ENCODE measurements at places on chromosomes 5 and 9.

- DNase-seq: no peak
Measured at GRCh38 chr5:101751105-101751504, 545.0 kb downstream of the SLCO4C1 start.

DNA sequence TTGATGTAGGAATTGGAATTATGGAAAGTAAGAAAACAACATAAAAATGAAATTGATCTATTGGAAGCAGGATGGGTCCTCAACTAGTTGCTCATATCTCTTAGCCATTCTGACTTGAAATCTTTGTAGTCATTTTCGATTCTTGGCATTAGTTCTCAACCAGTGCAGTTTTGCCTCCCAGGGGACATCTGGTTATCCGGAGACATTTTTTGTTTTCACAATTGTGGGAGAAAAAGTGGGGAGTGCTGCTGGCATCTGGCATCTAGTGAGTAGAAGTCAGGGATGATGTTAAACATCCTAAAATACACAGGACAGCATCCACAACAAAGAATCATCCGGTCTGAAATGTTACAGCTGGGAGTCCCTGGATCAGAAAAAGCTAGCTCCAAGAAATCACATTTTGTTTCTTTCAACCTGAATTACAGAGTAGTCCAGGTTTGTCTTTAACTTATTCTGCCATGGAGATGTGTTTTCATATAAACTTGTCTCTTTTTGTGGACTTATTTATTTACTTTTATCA is 74.9 kb downstream of the FBXL7 start:
- DNase-seq: peak; percentile 25

DNA sequence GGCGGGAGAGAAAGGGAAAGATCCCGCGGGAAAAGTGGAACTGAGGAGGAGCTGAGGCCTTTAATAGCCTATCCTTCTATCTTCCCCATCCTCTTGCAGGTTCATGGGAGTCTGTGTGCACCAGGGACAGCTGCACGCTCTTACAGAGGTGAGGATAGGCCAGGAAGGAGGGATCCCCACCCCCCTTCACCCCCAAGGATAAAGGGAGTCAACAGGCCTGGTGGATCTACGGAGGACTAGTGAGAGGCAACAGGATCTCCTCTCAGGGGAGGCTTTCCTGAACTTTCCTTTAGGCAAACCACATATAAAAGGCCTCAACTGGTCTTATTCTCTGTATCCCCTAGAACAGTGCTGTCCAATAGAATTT is 1.1 kb downstream of the TESK1 start:
- peak; percentile 6 for DNase-seq

DNA sequence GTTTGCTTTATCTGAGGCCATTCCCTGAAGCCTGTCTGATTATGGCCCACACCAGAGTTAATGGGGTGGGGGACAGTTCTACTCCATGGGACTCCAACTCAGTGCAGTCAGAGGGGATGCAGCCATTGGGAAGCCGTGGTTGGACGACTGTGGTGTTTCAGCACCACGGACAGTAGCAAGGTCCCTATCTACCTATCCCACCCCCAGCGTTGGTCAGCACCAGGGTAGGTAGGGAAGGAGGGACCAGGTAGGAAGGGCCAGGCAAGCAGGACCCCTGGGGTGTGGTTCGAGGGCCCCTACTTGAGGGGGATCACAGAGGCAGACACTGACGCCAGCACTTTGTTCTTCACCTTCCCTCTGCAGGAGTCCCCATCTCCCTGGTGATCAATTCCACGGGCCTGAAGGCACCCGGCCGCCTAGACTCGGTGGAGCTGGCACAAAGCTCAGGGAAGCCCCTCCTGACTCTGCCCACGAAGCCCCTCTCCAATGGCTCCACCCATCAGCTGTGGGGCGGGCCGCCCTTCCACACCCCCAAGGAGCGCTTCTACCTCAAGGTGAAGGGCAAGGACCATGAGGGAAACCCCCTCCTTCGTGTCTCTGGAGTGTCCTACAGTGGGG is 33.2 kb downstream of the HMCN2 start:
- no peak for DNase-seq

DNA sequence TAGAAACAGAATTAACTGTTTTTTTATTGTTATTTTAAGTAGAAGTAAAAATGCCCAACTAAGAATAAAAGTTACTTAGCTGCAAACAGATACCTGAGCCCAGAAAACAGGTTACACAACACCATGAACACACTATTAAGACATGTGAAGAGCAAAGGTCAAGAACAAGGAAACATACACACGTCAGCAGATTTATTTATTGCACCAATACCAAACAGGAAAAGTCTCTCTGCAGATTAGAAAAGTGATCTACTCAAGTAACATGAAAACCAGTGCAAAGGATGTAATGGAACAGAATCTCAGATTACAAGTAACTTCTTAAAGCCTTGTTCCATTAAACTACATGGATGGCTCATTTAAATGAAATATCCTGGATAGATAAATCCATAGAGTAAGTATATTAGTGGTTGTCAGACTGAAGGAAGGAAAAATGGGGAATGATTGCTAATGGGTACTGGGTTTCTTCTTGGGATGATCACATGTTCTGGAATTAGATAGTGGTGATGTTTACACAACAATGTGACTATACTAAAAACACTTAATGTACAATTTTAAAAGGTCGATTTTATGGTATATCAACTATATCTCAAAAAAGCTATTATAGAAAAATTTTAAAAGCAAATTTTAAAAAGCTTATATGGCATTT is 6.1 kb downstream of the SAR1B start:
- peak; percentile 85 for DNase-seq

DNA sequence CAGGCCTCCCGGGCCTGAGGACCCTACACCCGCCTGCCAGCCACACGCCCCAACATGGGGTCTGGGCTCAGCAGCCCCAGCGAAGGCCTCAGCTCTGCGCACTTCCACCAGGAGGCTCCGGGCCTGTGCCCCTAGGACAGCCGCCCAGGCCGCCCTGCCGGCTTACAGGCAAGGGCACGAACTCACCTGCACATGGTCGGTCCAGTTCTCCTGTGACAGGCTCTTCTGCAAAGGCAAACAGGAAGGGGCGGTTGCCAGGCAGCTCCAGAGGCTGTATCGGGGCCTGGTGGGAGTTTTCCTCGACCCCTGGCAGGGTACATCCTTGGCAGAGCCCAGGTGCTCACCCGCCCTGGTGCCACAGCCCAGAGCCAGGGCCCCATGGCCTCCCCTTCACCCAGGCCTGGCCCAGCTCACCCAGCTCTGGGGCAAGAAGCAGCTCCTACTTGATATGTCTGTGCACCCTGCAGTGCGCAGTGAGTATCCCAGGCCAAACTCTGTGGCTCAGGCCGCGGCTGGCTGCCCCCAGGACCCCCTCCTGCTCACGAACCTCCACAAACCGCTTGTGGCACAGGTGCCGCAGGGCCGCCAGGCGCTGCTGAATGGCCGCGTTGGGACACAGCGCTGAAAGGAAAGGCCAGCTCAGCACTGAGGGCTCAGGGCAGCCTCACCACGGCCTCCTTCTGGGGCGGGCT is 52.2 kb upstream of the NRARP start:
- DNase-seq: no peak

DNA sequence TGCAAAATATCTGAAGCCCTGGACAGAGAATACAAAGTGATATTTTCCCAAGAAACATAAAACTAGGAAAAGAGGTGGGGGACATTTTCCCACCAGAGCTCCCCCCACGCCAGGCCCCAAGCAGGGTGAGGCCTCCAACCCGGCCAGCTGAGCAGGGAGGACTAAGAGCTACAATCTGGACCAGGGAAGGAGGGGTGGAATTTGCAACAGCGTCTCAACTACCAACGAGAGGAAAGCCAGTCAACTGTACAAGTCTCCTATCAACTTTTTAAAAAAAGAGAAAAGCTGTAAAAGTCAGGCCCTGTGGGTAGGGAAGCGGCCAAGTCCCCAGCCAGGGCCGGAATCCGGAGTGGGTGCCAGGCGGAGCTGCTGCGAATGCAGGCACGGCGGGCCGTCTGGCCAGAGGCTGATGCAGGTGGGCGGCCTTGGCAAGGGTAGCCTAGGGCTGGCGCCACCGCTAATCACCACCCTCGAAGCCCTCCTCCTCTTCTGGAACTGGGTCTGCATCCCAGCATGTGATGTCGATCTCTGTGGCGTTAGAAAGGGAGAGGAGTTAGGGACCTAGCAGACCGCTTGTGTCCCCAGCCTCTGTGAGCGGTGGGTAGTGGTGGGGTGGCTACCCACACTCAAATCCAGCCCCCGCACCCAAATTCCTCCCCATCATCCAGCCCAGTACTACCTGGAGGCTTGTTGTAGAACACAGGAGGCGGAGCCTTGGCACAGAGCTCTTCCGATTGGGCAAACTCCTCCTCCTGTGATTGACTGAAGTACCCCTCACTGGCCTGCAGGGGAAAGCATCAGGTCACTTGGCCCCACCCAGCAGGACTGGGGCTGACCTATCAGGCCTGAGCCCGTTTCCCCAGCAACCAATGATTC is 10.6 kb downstream of the PRR7 start:
- peak; percentile 96 for DNase-seq

DNA sequence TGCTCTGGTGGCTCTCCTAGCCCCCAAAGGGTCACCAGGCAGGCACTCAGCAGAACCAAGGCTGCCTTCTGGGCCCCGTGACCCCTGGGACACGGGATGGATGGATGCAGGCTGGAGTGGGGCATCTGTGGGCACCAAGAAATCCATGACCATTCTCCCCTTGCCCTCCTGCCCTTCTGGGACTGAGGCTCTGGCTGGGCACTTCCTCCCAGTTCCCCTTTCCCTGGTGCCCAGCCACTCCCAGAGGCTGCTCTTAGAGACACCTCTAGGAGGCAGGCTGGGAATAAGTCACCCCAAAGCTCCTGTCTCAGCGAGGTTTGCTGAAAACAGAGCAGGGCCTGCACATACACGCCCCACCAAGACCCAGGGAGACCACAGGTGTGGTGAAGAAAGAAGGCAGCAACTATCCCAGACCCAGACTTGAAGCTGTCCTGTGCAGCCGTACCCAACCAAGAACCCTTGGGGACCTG is 943 bp downstream of the STING1 start:
- peak; percentile 40 for DNase-seq

- DNase-seq: peak; percentile 45
Measured at GRCh38 chr5:134506054-134507039, 19.1 kb upstream of the JADE2 start.

GRCh38 chr5:115857626-115858349 is 16.1 kb downstream of the AP3S1 start:
- peak; percentile 78 for DNase-seq

DNA sequence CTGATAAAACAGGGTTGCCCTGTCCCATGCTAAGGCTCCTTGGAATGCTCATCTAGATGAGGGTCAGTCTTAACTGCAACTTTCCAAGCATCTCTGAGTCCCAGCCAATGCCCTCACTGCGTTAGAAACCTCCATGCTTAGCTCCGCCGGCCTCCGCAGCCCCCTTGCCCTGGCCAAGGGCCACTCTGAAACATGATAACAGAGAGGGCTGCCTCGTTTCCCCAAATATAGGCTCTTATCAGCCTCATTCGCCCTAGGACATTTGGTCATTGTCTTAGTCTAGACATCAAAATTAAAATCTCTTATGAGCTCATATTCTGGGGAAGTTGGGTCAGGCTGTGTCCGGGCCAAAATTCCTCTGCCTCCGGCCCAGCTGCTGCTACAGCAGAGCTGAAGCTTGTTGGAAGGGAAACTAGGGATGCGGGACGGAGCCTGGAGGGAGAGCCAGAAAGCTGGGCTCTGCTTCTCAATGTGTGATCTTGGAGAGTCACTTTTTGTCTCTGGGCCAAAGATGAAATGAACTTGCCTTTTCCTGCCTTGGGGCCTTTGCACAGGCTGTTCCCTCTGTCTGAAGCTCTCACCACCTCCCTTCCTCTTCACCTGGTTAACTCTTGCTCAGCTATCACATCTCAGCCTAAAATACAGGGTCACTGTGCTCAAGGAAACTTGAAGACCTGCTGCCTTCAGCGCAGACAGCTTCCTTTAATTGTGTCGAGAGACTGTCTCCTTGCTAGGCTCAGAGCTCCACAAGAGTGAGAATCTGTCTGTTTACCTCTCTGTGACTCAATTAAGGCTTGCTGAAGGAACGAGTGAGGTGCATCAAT is 191.3 kb downstream of the RGS3 start:
- no peak for DNase-seq

- DNase-seq: no peak
Measured at GRCh38 chr5:113181409-113181808, 204.8 kb downstream of the DCP2 start.

- DNase-seq: peak; percentile 58
Measured at GRCh38 chr5:143229896-143230675, 173.4 kb downstream of the NR3C1 start.

GRCh38 chr5:127083711-127084110 is 10.4 kb upstream of the C5orf63 start:
- DNase-seq: no peak

GRCh38 chr5:69265931-69266330 is 31.2 kb downstream of the CDK7 start:
- no peak for DNase-seq

GRCh38 chr5:92518318-92518904 is 1062.6 kb downstream of the NR2F1-AS1 start:
- DNase-seq: peak; percentile 60
